ENCODE measurements at places on chromosomes 5 and 9.

DNA sequence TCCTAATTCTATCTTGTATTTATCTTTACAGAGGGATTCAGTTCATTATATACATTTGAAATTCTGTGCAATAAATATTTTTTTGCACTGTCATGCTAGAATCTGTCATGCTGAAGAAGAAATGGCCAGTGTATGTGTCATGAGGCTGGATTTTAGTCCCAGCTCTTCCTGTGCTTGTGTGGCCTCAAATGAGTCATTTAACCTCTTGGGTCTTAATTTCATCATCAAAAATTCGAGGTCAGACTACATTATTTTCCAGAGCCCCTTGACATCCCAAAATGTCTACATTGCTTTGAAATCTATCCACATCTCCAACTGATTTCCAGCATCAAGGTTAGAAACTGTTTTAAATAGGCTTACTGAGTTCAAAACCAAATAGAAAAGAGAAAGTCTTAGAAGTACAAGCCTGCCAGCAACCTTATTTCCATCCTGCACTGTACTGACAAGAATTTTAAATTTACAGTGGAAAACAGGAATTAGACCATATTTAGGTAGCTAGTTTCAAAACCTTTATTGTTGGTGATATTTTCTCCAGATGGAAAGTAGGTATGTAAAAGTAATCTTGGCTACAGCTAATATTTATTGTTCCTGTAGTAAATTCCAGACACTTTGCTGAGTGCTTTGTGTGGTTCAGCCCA is 96.7 kb upstream of the MAMDC2 start:
- no peaks in the 10 kb centered on the region for H3K36me3 ChIP-seq
- DNase-seq: no peak
- H3K27me3 ChIP-seq: no peaks in the 10 kb centered on the region
- no peaks in the 10 kb centered on the region for H3K4me1 ChIP-seq
- no peak overlapping the region for H3K27ac ChIP-seq
- no peak overlapping the region for H3K4me3 ChIP-seq

DNA sequence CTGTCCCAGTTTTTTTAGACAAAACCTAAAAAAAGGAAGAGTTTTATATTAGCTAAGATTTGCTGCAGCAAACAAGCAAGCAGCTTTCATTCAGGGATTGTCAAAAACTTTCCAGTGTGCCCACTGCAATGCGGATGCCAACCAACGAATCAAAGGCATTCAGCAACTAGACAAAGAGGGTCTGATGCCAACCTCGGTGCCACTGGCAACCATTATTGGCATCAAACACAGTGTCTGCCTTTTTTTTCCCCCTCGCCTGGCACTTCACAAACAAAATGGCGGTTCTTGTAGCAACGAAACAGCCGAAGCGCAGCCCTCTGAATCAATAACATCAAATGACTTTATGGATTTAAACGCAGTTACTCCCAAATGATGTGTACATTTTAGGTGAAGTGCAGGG is 10.4 kb downstream of the NFIB start:
- H3K36me3 ChIP-seq: no peaks in the 10 kb centered on the region
- no peak overlapping the region for H3K27ac ChIP-seq
- H3K4me1 ChIP-seq: no peaks in the 10 kb centered on the region
- H3K27me3 ChIP-seq: peaks cover 34% of the 10 kb centered on the region
- no peak for DNase-seq

DNA sequence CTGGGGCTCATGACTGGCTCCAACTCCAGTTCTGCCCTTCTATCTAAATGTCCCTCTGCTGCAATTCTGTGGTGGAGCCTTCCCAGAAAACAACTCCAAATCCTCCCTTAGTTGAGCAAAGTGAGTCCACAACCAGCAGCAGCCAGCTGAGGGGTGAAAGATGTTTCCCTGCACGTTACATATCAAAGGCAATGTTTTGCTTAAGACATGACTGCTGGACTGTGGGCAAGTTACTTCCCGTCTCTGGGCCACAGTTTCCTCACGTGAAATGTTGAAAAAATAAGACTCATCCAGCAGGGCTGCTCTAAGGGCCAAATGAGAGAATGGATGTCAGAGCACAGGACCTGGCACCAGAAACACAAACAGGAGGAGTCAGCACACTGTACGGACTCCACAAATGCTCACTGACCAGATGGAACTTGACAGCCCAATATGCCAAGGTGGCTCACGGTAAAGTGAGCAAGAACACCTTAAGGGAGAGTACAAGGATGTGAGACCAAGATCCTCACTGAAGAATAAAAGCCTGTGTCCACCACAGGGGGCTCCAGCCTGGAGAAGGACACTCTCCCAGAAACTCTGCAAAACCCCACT is 138.4 kb upstream of the ABCA1 start:
- peaks cover 8% of the 10 kb centered on the region for H3K4me1 ChIP-seq
- no peak for DNase-seq
- no peaks in the 10 kb centered on the region for H3K27me3 ChIP-seq
- no peaks in the 10 kb centered on the region for H3K36me3 ChIP-seq
- H3K4me3 ChIP-seq: no peak overlapping the region

- H3K36me3 ChIP-seq: no peaks in the 10 kb centered on the region
- no peak for DNase-seq
- H3K4me1 ChIP-seq: no peaks in the 10 kb centered on the region
- no peaks in the 10 kb centered on the region for H3K27me3 ChIP-seq
- H3K4me3 ChIP-seq: no peak overlapping the region
- no peak overlapping the region for H3K27ac ChIP-seq
These were observed 150.7 kb upstream of the IRX2 start for GRCh38 chr5:2902186-2902585.

DNA sequence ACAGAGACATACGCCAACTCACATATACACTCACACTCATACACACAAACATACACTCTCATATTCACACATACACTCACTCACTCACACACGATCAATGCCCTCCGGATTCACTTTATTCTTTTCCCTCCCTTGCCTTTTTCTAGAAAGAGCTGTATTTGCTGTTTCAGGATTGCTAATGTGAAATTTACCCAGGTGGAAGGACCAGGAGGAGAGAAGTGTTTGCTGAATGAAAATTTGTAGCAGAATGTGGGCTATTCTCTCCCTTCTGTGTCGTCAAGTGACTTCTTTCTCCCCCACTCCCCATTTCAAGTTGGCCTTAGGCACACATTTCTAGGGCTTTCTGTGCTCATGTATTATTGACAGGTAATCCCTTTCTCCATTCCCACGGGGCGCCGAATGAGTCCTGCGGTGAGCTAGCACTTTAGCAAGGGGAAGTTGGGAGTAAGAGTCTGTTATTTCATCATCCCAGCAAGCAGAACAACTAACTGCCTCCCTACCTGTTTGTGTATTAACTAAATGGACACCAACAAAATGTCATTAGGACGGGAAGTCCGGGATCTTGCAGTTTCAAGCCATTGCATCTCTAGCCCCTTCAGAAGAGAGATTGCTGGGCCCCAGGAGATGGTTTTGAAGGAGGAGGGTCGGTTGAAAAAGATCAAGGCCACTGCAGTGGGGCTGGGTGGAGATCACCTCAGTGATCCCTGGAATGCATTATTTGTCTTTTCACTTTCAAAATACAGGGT is 97.1 kb upstream of the TAF11L2 start:
- H3K4me1 ChIP-seq: no peaks in the 10 kb centered on the region
- no peaks in the 10 kb centered on the region for H3K36me3 ChIP-seq
- H3K4me3 ChIP-seq: no peak overlapping the region
- no peak overlapping the region for H3K27ac ChIP-seq
- no peak for DNase-seq

DNA sequence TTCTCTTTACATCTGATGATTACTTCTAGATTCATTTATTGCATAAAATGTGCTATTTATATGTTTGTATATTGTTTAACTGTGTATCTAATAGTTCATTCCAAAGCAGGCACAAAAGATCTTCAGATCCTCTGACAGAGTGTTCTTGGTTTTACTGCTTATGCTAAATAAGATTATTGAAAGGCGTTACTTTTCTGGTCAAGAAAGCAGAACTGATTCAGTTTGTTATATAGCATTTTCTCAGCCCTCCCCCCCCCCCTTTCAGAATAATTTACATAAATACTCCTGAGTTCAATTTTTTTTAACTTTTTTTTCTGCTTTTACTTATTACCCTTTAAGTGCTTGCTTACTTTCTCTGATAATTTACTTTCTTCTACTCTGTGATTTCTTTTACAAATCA is 15.4 kb downstream of the CDC42SE2 start:
- H3K36me3 ChIP-seq: peaks cover 45% of the 10 kb centered on the region
- peak overlapping the region; percentile 77 for H3K4me3 ChIP-seq
- H3K27ac ChIP-seq: peak overlapping the region; percentile 92
- DNase-seq: no peak
- peaks cover 82% of the 10 kb centered on the region for H3K4me1 ChIP-seq
- H3K27me3 ChIP-seq: no peaks in the 10 kb centered on the region

GRCh38 chr9:89448381-89448780 is 49.5 kb downstream of the SEMA4D start:
- H3K27ac ChIP-seq: peak overlapping the region; percentile 83
- peaks cover 88% of the 10 kb centered on the region for H3K4me1 ChIP-seq

DNA sequence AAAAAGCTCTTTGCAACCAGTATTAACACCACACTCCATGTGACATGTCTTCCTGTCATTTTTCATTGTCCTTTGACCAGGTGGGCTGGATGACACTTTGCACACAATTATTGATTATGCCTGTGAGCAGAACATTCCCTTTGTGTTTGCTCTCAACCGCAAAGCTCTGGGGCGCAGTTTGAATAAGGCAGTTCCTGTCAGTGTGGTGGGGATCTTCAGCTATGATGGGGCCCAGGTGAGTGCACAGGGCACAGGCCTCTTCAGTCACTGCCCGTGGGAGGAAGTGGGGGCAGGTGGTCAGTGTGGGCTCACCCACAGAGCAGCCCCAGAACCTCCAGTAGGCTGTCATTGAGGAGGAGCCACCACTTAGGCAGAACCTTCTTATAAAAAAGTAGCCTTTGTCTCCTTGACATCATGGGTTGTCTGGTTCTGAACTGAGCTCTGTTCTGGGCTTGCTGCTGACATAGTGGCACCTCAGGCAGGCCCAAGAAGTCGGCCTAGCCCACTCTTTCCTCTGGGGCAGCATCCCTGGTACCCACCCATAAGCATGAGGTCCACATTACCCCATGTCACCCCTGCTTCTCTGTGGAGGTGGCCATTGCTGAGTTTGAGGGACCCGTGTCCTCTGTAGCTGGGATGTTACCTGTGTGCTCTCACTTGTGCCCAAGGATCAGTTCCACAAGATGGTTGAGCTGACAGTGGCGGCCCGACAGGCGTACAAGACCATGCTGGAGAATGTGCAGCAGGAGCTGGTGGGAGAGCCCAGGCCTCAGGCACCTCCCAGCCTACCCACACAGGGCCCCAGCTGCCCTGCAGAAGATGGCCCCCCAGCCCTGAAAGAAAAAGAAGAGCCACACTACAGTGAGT is 39.3 kb downstream of the SECISBP2 start:
- DNase-seq: peak; percentile 85
- peaks cover 48% of the 10 kb centered on the region for H3K4me1 ChIP-seq
- peak overlapping the region; percentile 74 for H3K27ac ChIP-seq
- peaks cover 53% of the 10 kb centered on the region for H3K36me3 ChIP-seq
